ENCODE measurements at places on chromosomes 12 and 14. TPM values are rescaled to one million over a fixed set of nuclear protein-coding genes. Genes with fewer than 3 reads are reported as not detected.

SRRM4 gene
- 0.03 TPM for total RNA-seq

KLHL33 gene
- 0.92 TPM for total RNA-seq

KITLG gene
- 30.5 TPM for total RNA-seq

REM2 gene
- 1.4 TPM for total RNA-seq

CCDC88C gene
- total RNA-seq: 78.5 TPM

CNTN1 gene
- total RNA-seq: 38.6 TPM

SERPINA9 gene
- not detected for total RNA-seq

ARF3 gene
- total RNA-seq: 198 TPM
